Activated CD8-positive, alpha-beta T cell treated with anti-CD3 and anti-CD28 coated beads for 36 hours (primary cell): ENCODE measurements at places on chromosomes 12 and 14. TPM values are rescaled to one million over a fixed set of nuclear protein-coding genes. Genes with fewer than 3 reads are reported as not detected.

GLT8D2 gene
- total RNA-seq = not detected

PLD4 gene
- not detected for total RNA-seq

ABCD2 gene
- total RNA-seq = 3.8 TPM

RND1 gene
- total RNA-seq = 3.2 TPM

DNA sequence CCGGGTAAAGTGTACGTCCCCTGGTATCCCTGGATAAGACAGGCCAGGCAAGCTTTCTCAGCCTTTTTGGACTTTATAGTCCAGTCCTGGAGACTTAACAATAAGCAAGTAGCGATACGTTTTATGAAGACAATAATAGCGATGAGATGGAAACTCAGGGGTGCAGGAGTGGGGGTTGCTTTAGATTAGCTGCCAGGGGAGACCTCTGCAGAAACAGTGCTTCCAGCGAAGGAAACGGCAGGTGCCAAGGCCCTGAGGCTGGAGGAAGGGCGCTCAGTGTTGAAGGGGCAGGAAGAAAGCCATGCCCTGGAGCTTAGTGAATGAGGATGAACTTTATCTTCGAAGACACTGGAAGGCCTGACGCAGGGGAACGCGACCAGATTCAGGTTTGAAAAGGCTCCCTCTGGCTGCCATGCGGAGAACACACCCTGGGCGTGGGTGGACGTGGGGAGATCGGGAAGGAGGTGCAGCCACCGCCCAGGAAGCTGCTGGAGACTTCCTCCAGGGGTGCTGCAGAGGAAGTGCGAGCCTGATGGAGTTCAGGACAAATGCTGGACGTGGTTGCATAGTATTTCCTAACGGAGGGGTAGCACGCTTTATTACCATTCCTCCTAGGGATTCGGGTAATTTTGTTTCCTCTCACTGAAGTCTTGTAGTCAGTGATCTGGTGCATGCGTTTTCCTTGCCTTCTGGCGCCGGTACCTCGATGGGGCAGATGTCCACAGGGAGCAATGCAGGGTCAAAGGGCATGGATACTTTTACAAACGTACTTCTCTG is 26.1 kb upstream of the UBC start:
- H3K4me3 ChIP-seq = no peak overlapping the region
- H3K27ac ChIP-seq = no peak overlapping the region
- peak; percentile 94 for DNase-seq
- H3K4me1 ChIP-seq = peaks cover 12% of the 10 kb centered on the region

- no peak for DNase-seq
- no peak overlapping the region for H3K27ac ChIP-seq
- no peaks in the 10 kb centered on the region for H3K27me3 ChIP-seq
- no peaks in the 10 kb centered on the region for H3K4me1 ChIP-seq
- H3K4me3 ChIP-seq = no peak overlapping the region
Measured at GRCh38 chr12:122859303-122860039, 24.2 kb downstream of the HIP1R start.

GRCh38 chr12:84701041-84701440 is 211.6 kb downstream of the SLC6A15 start:
- H3K27me3 ChIP-seq = no peaks in the 10 kb centered on the region
- H3K4me3 ChIP-seq = no peak overlapping the region
- no peaks in the 10 kb centered on the region for H3K36me3 ChIP-seq
- H3K4me1 ChIP-seq = no peaks in the 10 kb centered on the region

- peak; percentile 81 for DNase-seq
- H3K4me3 ChIP-seq = no peak overlapping the region
- H3K27ac ChIP-seq = no peak overlapping the region
- peaks cover 4% of the 10 kb centered on the region for H3K4me1 ChIP-seq
- H3K27me3 ChIP-seq = peaks cover 5% of the 10 kb centered on the region
Measured at GRCh38 chr14:57317248-57317833, 48.6 kb downstream of the AP5M1 start.

DNA sequence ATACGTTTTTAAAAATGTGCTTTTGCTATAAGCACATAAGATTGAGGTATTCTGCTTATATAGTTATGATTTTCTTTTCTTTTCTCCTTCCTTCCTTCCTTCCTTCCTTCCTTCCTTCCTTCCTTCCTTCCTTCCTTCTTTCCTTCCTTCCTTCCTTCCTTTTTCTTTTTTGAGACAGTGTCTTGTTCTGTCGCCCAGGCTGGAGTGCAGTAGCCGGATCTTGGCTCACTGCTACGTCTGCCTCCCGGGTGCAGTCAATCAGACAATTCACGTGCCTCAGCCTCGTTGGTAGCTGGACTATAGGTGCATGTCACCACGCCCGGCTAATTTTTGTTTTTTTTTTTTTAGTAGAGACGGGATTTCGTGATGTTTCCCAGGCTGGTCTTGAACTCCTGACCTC is 5.8 kb downstream of the CFAP54 start:
- no peak overlapping the region for H3K4me3 ChIP-seq
- DNase-seq = no peak
- no peak overlapping the region for H3K27ac ChIP-seq
- peaks cover 8% of the 10 kb centered on the region for H3K4me1 ChIP-seq

DNA sequence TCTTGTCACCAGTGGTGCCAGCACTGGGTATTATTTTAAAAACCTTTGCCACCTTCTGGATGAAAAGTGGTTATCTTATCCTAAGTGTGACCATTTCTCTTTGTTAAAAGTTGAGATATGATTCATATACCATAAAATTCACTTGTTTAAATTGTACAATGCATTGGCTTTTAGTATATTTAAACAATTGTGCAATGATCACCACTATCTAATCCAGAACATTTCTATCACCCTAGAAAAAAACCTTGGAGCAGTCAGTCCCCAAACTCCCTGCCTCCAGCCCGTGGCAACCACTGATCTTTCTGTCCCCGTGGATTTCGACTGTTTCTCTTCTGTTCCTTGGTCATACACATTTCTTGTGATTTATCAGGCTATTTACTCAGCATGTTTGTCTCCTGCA is 28.3 kb downstream of the SH2B3 start:
- DNase-seq = no peak
- peak overlapping the region; percentile 62 for H3K4me3 ChIP-seq
- H3K36me3 ChIP-seq = peaks cover 59% of the 10 kb centered on the region
- peak overlapping the region; percentile 95 for H3K27ac ChIP-seq
- peaks cover 89% of the 10 kb centered on the region for H3K4me1 ChIP-seq
- no peaks in the 10 kb centered on the region for H3K27me3 ChIP-seq

DNA sequence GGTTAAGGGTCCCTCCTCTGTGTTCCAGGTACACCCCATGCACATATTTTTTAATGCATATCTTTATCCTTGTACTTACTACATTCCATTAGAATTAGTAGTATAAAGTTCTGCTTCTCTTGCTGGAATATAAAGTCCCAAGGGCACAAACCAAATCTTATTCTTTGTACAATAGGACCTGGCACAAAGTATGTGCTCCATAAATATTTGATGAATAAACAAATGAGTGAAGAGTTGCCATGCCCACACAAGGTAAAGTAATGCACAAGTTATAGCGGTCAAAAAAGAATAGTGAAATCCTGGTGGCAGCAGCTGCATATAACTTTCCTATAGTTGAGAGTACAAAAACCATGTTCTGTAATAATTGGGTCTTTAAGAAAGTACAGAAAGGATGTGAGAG is 82.1 kb upstream of the BMP4 start:
- no peak overlapping the region for H3K4me3 ChIP-seq
- no peaks in the 10 kb centered on the region for H3K36me3 ChIP-seq
- no peak for DNase-seq
- no peak overlapping the region for H3K27ac ChIP-seq

DNA sequence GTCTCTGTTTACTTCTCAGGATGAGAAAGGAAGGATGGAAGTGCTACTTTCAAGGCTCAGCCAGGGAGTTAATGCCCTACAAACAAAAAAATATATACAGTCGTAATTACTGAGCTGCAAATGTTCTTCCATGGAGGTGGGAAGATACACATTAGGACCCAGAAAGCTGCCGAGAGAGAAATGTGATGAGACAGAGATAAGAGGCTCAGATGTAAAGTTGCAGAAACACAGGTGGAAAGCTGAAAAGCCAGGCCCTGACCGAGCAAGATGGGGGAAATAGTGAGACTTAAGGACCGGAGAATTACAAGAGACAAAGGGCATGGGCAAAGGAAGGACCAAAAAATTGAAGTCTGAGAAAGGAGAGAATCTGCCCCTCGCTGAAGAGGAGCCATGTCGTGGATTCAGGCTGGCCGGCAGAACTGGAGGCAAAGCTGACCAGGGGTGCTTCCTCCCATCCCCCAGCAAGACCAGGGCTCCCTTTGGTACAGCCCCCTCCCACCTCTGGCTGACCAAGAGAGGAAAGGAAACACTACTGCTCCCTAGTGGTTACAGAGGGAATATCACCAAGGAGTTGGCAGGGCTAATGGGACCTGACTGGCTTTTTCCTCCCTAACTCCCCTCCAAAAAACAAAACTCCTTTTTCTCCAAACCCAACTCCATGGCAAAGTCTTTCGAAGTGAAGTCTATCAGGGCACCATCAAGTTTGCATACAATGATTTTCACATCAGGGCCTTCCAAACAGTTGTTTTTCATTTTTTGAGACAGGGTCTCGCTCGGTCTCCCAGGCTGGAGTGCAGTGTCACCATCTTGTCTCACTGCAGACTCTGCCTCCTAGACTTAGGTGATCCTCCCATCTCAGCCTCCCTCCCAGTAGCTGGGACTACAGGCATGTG is 12.1 kb downstream of the ZFHX2 start:
- peak; percentile 31 for DNase-seq
- no peaks in the 10 kb centered on the region for H3K36me3 ChIP-seq
- H3K27me3 ChIP-seq = no peaks in the 10 kb centered on the region
- no peak overlapping the region for H3K4me3 ChIP-seq
- H3K4me1 ChIP-seq = no peaks in the 10 kb centered on the region
- no peak overlapping the region for H3K27ac ChIP-seq

- H3K4me3 ChIP-seq = peak overlapping the region; percentile 52
- peaks cover 64% of the 10 kb centered on the region for H3K4me1 ChIP-seq
- H3K27ac ChIP-seq = peak overlapping the region; percentile 90
- no peaks in the 10 kb centered on the region for H3K27me3 ChIP-seq
- peak; percentile 76 for DNase-seq
Measured at GRCh38 chr14:68779761-68780323, 13.0 kb downstream of the ZFP36L1 start.
